Epithelial cell of umbilical artery (primary cell): ENCODE measurements at places on chromosomes 5 and 9. TPM values are rescaled to one million over a fixed set of nuclear protein-coding genes. Genes with fewer than 3 reads are reported as not detected.

The PDZD2 gene
- 5.5 and 9.4 TPM in 2 replicates for total RNA-seq

The GMCL2 gene
- not detected in 2 replicates for total RNA-seq

The FCN1 gene
- not detected in 2 replicates for total RNA-seq

The SPINK13 gene
- not detected in 2 replicates for total RNA-seq

The SPATA31D3 gene
- not detected in 2 replicates for total RNA-seq

The CRHBP gene
- 0.15 TPM in 1 of 2 replicates, not detected in the other for total RNA-seq

The HTR4 gene
- not detected in 2 replicates for total RNA-seq

The HMHB1 gene
- total RNA-seq, result not detected in 2 replicates

The NUTM2F gene
- not detected in 2 replicates for total RNA-seq

The SV2C gene
- total RNA-seq, result under 0.01 TPM in 1 of 2 replicates, not detected in the other

The HNRNPK gene
- 741 and 777 TPM in 2 replicates for total RNA-seq

The DMRT1 gene
- total RNA-seq, result not detected in 2 replicates

The PCDHB10 gene
- total RNA-seq, result 0.30 and 0.32 TPM in 2 replicates

The SHROOM1 gene
- total RNA-seq, result 5.2 and 7.3 TPM in 2 replicates

The KCNV2 gene
- total RNA-seq, result not detected in 2 replicates

The FAM200C gene
- total RNA-seq, result 2.6 and 6.5 TPM in 2 replicates

The TAF11L10 gene
- total RNA-seq, result not detected in 2 replicates

The DOK3 gene
- 0.65 and 3.6 TPM in 2 replicates for total RNA-seq

The CAPSL gene
- total RNA-seq, result not detected in 2 replicates

The DYNC2I2 gene
- 88.0 and 90.7 TPM in 2 replicates for total RNA-seq

The ARL14EPL gene
- total RNA-seq, result under 0.01 TPM in 1 of 2 replicates, not detected in the other

The RGMB gene
- 20.5 and 33.3 TPM in 2 replicates for total RNA-seq

The KCNMB1 gene
- total RNA-seq, result 0.32 and 0.91 TPM in 2 replicates

The GBGT1 gene
- 11.1 and 13.6 TPM in 2 replicates for total RNA-seq

The SREK1 gene
- 41.6 and 69.1 TPM in 2 replicates for total RNA-seq

The TXNDC15 gene
- 106 and 165 TPM in 2 replicates for total RNA-seq

The DMRT3 gene
- total RNA-seq, result not detected in 2 replicates

The PHYHD1 gene
- not detected in 2 replicates for total RNA-seq

The EIF4E1B gene
- not detected in 2 replicates for total RNA-seq

The SLC6A18 gene
- total RNA-seq, result not detected in 2 replicates

The PFN3 gene
- total RNA-seq, result not detected in 2 replicates

The DOCK2 gene
- total RNA-seq, result 0.65 and 0.91 TPM in 2 replicates

The VCP gene
- 510 and 517 TPM in 2 replicates for total RNA-seq

The FAM81B gene
- not detected in 2 replicates for total RNA-seq

The SH2D3C gene
- total RNA-seq, result 40.4 and 57.2 TPM in 2 replicates

The XPA gene
- 9.1 and 16.6 TPM in 2 replicates for total RNA-seq

The PCDHB5 gene
- under 0.01 and 0.46 TPM in 2 replicates for total RNA-seq

The TRAF1 gene
- 1.3 and 3.8 TPM in 2 replicates for total RNA-seq

The SLC25A51 gene
- 72.1 and 74.6 TPM in 2 replicates for total RNA-seq

The LCN2 gene
- total RNA-seq, result not detected in 2 replicates

The FOXD4 gene
- total RNA-seq, result not detected in 2 replicates

The GABRA6 gene
- not detected in 2 replicates for total RNA-seq

The SPATA31D4 gene
- not detected in 2 replicates for total RNA-seq

The CTXN3 gene
- under 0.01 TPM in 1 of 2 replicates, not detected in the other for total RNA-seq

The ADAMTS2 gene
- total RNA-seq, result 0.32 and 4.7 TPM in 2 replicates

The GRK6 gene
- 27.0 and 31.0 TPM in 2 replicates for total RNA-seq

The TYRP1 gene
- 0.30 and 0.97 TPM in 2 replicates for total RNA-seq

The PCDHGA3 gene
- 0.15 and 0.32 TPM in 2 replicates for total RNA-seq

The STC2 gene
- 61.9 and 66.6 TPM in 2 replicates for total RNA-seq

The FGF18 gene
- not detected in 2 replicates for total RNA-seq

The CDHR2 gene
- not detected in 2 replicates for total RNA-seq

The NEK6 gene
- 27.3 and 39.5 TPM in 2 replicates for total RNA-seq

The LEAP2 gene
- not detected in 2 replicates for total RNA-seq
